ENCODE measurements at places on chromosomes 2 and 18.

DNA sequence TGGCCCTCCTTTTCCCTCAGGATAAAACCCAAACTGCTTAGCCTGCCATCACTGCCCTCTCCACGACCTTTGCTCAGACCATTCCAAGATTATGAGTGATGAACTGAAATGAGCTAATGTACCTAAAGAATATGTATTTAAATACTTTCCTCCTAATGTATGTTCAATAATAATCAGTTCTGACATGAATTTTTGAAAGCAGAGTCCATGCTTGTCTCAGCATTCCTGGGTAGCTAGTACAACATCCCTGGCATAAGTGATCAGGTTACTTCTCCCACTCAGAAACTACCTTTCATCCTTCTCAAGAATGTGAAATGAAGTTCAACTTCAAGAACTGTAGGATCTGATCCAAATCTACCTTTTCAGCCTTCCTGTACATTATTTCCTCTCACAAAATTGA lies 103.6 kb downstream of the UNC80 start:
- DNase-seq, result no peak

- DNase-seq, result no peak
Measured at GRCh38 chr18:37274309-37275236, 291.0 kb downstream of the CELF4 start.

- no peak for DNase-seq
Measured at GRCh38 chr2:238108423-238109183, 8.5 kb downstream of the ESPNL start.

GRCh38 chr2:59034106-59034505 lies 793.0 kb upstream of the FANCL start:
- no peak for DNase-seq

DNA sequence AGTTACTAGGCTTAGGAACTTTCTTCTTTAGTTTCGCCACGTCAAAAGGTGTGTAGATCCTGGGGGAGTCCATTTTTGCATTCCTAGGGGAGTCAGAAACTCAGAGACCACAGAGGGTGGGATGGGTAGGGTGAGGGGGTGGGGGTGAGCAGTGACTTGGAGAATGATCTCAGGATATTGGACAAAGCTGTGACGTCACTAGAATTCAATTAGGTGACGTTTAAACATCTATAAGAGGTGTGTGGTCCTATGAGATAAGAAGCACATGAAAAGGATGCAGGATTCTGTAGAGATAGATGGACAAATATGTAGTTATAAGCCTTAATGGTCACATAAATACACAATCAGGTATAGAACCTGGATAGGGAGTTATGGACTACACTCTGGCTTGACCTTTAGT lies 21.5 kb downstream of the SLC4A3 start:
- no peak for DNase-seq

DNA sequence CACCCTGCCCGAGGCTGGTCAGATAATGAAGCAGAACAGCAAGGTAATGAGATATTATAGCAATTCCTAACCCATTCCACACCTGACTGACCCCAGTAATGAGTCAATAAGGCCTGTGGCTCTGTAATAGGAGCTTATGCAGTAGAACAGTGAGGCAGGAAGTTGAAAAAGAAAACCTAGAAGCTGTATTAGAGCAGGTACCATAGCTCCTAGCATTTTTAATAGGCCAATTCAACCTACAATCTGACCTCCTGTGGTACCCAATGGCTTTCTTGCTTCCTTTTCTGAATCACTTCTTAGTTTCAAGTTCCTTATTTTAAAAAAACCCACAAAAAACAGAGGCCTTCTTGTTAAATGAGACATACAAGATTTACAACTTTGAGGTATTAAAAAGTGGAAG lies 43.6 kb upstream of the MAP2 start:
- DNase-seq, result no peak

DNA sequence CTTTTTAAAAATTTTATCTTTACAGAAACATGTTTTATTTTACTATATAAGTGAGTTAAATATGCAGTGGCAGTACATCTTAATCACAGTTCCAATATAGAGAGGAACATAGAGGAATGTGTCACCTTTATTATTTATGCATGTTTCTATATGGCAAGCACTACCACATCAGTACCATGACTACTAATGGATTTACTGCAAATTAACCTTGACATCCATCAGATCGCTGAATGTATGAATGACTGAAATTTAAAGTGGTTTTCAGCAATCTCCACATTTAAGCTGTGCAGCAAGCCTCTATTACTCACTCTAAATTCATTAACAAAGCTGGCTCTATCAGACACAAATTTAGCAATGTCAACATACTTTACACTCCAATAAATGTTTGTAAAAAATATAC lies 790.6 kb downstream of the NRXN1 start:
- no peak for DNase-seq

DNA sequence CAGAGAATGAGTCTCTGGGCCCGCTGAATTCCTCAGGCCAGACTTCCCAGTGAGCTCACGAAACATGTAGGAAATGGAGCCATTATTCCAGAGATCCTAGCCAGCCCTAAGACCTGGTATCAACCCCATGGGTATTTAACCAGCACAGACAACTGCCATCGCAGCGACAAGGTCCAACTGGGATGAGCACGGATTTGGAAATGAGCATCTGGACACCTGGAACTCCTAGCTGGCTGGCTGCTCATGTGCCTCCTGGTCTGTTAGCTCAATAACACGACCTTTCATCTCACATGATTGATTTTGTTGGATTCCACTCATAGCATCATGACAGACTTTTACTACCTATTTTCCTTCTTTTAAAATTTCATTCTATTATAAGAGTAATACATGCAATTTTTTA lies 51.0 kb downstream of the POU3F3 start:
- no peak for DNase-seq

DNA sequence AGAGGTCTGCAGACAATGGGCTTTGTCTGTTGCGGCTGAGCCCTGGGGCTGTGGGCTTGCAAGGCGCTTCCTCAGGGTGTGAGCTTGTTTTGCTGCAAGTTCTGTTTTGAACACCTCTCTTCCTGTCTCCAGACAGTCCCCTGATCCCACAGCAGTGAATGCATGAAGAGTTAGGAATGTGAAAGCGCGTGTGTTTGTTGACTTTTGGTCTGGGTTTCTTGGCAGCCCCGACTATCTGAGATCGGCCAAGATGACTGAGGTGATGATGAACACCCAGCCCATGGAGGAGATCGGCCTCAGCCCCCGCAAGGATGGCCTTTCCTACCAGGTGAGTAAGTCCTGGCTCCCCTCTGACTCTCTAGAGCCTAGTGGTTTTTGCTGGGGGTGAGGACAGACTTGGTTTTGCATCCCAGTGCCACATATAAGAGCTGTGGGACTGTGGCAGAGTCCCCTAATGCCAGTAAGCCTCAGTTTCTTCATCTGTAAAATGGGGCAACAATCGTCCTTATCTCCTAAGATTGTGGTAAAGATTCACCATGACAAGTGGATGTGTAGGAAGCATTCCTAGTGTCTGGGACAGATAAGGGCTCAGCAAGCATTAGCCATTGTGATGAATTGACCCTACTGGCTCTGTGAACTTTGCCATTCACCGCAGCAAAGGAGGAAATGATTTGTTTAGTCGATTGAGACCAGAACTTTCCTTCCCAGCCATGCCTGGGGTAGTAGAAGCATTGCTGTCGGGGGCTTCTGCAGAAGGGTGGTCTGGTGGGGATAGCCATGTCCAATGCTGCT lies 3.0 kb downstream of the LBH start:
- no peak for DNase-seq

- DNase-seq, result no peak
Measured at GRCh38 chr2:99471654-99472599, 17.9 kb downstream of the REV1 start.

GRCh38 chr2:11658208-11659114 lies 11.5 kb downstream of the NTSR2 start:
- DNase-seq, result no peak

DNA sequence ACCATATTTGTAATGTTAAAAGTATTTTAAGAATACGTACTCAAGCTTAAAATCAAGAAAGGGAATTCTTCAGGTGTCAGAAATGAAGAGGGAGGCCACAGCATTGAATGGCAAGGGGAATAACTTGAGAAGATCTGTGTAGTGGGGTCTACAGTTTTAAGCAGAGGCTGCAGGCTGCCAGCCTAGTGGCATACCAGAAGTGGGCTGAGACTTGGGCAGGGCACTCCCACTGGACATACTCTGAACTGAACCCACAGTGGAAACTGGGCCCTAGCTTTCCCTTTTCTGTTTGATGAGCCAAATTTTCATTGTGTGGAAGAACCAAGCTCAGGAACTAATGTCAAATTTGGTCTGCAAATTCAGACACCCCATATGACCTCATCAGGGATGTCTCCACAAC lies 238.8 kb downstream of the PTPRM start:
- no peak for DNase-seq

- DNase-seq, result no peak
Measured at GRCh38 chr2:223260681-223261080, 208.7 kb downstream of the KCNE4 start.

DNA sequence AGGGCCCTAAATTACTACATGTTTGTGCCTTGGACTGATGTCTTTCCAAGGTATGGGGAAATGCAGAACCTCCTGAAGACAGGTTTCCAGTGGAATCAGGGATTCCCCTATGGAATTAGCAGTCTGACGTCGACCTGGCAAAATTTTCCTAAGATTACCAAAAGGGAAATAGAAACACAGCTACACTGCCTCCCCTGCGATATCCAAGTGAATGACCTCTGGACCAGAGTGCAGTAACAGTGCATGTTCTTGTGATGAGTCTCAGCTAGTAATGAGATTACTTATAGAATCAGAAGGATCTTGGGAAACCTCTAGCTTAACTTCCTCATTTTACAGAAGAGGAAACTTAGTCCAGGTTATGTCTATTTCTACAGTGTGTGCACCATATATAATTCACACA lies 21.3 kb upstream of the CHST9 start:
- DNase-seq, result no peak

GRCh38 chr2:134375935-134376334 lies 122.1 kb downstream of the MGAT5 start:
- DNase-seq, result no peak

GRCh38 chr2:9211496-9211895 lies 4.9 kb downstream of the ASAP2 start:
- DNase-seq, result peak; percentile 66

DNA sequence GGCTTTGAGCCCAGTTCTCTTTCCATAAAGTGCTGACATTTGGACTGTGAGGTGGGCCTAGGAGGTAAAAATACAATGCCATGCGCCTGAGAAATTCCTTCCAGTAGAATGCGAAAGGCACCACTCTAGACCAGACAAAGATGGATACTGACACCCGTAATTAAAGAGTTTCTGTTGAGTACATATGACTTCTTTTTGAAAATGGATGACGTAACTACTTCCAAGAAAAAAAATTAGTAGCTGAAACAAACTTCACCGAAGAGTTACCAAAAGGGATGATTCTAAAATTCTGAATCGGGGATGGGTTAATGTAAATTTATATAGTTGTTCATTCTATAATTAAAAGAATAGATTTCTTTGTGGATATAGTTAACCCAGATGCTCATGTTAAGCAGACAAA lies 146.8 kb downstream of the ALK start:
- DNase-seq, result no peak

DNA sequence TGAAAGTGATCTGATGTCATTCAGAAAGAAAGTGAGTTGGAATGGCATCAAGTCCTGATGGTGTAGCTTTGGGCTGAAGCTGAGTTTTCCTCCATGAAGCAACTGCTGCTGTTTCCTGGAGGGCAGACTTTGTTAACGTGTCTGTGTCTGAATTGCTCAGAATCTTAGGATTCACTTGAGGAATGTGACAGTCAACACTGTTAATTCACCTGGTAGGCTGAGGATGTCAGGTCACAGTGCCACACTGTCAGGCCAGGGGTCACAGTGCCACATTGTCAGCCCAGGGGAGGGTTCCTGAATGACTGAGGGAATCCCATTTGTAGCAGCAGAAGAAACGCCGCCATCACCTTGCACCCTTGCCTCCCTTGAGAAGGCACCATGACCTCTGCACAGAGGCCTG lies 39.4 kb downstream of the LYPD6B start:
- no peak for DNase-seq

DNA sequence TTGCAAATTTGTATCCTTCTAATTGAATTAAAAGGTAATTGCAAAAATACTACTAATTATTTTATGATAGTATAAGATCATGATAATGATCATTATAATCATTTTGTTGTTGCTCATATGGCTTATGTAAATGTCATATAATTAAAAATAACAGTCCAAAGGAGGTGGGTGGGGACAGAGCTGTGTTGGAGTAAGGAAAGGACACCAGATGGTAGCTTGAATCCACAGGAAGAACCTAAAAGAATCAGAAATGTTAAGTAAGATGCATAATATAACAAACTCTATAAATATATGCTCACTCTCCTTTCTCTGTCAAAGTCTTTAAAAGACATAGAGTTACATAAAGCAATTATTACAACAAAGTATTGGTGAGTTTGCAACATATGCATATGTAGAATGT lies 650.7 kb upstream of the HS6ST1 start:
- no peak for DNase-seq

DNA sequence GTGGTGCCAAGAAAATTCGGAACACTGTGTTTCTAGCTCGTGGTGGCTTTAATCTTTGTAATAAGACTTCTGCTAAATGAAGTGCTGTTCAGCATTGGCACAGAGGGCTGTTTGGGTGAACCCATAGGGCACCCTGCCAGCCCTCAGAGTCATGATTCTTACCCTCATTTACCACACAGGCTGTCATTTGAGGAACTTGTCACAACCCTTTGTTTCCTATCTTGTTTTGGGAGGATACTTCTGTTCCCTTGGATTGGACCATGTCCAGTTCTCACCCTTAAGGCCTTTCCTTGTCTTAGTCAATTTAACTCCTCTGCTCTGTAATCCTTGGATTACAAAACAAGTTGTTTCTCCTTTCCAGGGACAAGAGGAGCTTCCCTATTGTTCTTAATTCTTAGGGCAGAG lies 225.7 kb downstream of the MTX2 start:
- peak; percentile 49 for DNase-seq

DNA sequence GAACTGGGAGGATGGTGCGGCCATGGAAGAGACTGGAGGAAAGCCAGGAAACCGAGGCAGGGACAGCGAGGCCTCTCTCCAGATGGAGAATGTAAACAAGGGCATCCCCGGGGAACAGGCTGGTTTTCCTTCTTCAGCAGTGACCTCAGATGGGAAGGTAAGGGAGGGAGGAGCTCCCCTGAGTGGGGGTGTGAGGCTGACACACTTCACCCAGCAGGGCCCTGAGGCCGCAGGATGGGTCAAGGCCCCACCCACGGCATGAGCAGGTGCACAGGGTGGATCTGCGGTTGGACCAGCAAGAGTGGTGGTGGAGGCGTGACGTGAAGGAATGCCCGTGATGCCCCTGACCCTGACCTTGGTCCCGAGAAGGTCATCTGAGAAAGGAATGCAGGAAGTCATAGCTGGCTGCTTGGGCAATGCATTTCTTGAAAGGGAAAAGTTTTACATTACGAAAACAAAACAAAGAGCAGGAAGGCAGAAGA lies 48.1 kb downstream of the ADCY3 start:
- peak; percentile 38 for DNase-seq

GRCh38 chr2:70080610-70081200 lies 6.6 kb upstream of the PCBP1 start:
- DNase-seq, result no peak

DNA sequence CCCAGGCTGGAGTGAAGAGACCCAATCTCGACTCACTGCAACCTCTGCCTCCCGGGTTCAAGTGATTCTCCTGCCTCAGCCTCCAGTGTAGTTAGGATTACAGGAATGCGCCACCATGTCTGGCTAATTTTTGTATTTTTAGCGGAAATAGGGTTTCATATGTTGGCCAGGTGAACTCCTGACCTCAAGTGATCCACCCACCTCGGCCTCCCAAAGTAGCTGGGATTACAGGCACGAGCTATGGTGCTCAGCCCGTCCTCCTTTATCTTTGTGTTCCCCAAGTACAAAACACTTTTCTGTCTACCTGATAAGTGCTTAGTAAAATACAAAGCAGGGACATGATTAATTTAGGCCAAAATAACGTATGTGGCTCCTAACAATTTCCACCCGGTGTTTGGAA lies 91.2 kb upstream of the STK17B start:
- DNase-seq, result no peak

Measured in left ventricle myocardium inferior (tissue), 1 donor.